ENCODE measurements at places on chromosomes 1 and 21. TPM values are rescaled to one million over a fixed set of nuclear protein-coding genes. Genes with fewer than 3 reads are reported as not detected.

The HLX gene
- 15.3 TPM for total RNA-seq

GRCh38 chr1:66271216-66271903 is 262.6 kb upstream of the SGIP1 start:
- H3K27me3 ChIP-seq: no peaks in the 10 kb centered on the region
- H3K4me1 ChIP-seq: peaks cover 19% of the 10 kb centered on the region
- H3K4me3 ChIP-seq: no peak overlapping the region
- no peaks in the 10 kb centered on the region for H3K36me3 ChIP-seq
- H3K27ac ChIP-seq: peak overlapping the region; percentile 82

- peaks cover 14% of the 10 kb centered on the region for H3K36me3 ChIP-seq
- no peak for DNase-seq
- H3K4me3 ChIP-seq: no peak overlapping the region
- no peaks in the 10 kb centered on the region for H3K27me3 ChIP-seq
- no peak overlapping the region for H3K27ac ChIP-seq
Observed at GRCh38 chr1:94530373-94530878, 11.1 kb downstream of the F3 start.

- H3K4me3 ChIP-seq: no peak overlapping the region
- peaks cover 23% of the 10 kb centered on the region for H3K4me1 ChIP-seq
- H3K27ac ChIP-seq: peak overlapping the region; percentile 5
- H3K36me3 ChIP-seq: no peaks in the 10 kb centered on the region
Observed at GRCh38 chr1:179094818-179095217, 12.9 kb downstream of the TOR3A start.

DNA sequence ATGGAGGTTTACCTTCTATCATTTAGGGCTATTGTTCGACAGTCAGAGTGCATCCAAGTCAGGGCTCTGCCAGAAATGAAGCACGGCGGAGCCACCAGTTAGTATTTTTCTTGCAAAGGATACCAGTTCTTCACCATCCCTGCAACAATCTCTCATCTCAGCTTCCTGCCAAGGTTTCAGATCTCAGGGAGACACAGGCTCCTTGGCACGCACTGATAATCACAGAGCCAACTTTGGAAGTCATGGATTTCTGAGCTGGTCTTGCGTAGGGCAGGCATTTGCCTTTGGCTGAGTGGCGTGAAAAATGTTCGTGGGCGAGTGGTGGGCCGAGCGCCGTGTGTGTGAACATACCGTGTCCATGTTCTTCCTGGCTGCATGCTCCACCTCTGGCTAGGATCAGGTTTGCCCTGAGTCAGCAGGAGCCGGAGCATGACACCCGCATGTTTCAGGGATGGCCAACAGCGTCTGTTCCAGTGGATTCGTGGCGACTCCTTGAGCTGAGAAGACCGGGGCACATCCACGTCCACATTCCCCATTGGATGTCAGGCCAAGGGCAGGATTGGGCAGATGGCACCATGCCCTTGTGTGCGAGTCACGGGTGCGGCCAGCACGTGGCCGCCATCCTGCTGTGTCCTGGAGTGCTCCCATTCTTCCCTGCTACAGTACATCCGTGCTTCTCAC is 118.5 kb upstream of the C1orf174 start:
- peak; percentile 54 for DNase-seq
- no peaks in the 10 kb centered on the region for H3K36me3 ChIP-seq
- no peak overlapping the region for H3K4me3 ChIP-seq
- H3K27me3 ChIP-seq: peaks cover 34% of the 10 kb centered on the region
- no peaks in the 10 kb centered on the region for H3K4me1 ChIP-seq
